ENCODE measurements at places on chromosomes 16 and 17.

GRCh38 chr17:78184351-78184750 lies 2.5 kb downstream of the TK1 start:
- no peak for DNase-seq

GRCh38 chr17:27551701-27552248 lies 79.2 kb upstream of the LGALS9 start:
- no peak for DNase-seq

DNA sequence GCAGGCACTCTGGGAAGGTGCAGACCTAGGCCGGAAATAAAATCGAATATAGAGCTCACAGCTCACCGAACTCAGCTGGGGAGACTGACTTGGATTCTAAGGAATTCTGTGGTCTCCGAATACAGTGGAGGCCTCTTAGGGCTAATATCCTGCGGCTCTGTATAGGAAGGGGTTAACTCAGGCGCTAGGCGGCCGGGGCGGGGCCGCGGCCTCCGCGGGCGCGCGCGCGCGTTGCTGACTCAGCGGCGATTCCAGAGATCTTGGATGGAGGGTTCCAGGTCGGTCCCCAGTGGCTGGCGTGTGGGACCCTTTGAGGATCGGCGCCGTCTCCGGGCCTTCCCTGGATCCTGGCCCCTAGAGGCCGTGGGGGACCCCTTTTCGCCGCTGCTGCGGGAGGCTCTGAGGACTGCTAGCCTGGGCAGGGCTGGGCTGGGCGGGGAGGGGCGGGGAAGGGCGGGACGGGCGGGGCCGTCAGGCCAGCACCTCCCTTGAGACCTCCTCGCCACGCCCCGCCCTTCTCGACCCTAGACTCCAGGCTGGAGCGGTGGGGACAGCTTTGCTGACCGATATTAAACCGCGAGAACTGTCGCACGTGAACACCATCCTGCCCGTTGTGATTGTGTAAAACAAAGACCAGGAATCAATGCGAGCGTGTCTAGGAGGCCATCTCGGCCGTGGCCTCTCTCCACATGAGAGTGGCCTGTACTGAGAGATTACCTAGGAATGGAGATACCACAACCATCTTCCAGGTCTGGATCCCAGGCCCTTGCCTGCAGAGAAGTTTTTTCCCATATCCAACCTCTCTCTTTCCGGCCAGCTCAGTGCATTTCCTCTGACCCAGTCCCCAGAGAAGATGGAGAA lies 1.4 kb upstream of the PLEKHH3 start:
- DNase-seq = peak; percentile 56

DNA sequence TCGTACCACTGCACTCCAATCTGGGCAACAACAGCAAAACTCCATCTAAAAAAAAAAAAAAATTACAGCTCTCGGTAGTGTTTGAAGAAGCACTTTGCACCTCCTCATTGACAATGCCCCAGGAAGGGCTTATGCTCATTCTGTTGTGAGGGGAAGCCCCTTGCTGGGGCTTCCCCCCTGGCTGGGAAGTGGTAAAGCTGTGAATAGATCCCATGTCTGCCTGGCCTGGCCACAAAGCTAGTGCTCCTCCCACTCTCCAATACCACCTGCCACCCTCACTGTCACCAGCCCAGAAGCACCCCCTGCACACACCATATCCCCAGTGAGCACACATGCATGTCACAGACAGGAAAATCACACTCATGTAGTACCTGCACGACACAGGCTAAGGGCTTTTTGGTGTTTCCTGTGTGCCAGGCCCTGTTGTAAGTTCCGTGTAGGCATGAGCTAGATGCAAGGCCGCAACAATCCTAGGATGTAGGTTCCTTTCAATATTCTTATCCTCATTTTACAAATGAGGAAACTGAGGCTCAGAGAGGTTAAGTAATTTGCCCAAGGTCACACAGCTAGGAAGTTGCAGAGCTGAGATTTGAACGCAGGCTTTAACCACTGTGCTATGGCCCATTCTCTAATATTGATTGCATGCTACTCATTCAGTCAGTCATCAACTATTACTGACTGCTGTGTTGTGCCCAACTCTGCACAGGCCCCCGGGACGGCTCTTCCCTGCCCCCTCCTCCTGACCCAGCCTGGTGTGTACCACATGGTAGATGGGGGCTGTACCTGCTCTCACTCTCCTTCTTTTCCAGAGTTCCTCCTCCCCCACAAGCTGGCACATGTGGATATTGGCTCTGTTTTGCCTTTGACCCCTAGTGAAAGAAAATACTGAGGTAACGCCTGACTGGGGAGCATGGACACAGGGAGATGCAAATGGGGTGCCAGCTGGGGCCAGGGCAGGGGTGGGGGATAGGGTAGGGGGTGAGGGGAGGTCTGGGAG lies 11.9 kb upstream of the COL1A1 start:
- no peak for DNase-seq

DNA sequence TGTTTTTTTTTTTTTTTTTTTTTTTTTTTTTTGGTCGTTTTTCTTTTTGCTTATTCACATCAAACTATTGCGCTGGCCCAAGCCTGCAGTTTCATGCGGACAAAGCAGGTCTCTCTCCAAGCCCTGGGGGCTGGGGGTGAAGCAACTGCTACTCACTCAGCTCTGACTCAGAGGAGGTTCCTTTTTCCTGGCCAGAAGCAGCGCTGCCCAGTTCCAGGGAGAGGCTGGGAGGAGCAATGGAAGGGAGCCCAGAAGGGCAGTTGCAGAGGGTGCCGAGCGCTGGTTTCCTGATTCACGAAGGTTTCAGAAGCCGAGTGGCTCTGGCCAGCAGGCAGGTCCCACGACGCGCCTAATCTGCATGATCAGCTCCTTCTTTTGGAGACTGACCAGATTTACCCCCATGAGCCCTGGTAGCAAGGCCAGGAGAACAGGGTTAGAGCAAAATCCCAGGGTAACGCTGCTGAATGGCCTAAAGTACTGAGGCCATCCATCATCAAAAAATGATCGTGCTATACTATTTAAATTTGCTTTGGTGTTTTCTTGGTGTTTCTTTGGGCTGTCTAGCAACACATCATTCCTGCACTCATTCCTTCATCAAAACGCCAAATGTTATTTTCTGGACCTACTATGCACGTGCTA lies 144.7 kb upstream of the SOX9 start:
- no peak for DNase-seq

GRCh38 chr16:3459401-3460090 lies 16.1 kb downstream of the NAA60 start:
- no peak for DNase-seq

GRCh38 chr17:29757788-29758187 lies 135.1 kb upstream of the CORO6 start:
- no peak for DNase-seq

- DNase-seq = no peak
These were observed 24.5 kb downstream of the PIK3R5 start for GRCh38 chr17:8940866-8941471.

GRCh38 chr16:28923652-28924398 lies 1.2 kb downstream of the RABEP2 start:
- DNase-seq = no peak

GRCh38 chr16:85659805-85660511 lies 28.8 kb downstream of the GINS2 start:
- DNase-seq = no peak

DNA sequence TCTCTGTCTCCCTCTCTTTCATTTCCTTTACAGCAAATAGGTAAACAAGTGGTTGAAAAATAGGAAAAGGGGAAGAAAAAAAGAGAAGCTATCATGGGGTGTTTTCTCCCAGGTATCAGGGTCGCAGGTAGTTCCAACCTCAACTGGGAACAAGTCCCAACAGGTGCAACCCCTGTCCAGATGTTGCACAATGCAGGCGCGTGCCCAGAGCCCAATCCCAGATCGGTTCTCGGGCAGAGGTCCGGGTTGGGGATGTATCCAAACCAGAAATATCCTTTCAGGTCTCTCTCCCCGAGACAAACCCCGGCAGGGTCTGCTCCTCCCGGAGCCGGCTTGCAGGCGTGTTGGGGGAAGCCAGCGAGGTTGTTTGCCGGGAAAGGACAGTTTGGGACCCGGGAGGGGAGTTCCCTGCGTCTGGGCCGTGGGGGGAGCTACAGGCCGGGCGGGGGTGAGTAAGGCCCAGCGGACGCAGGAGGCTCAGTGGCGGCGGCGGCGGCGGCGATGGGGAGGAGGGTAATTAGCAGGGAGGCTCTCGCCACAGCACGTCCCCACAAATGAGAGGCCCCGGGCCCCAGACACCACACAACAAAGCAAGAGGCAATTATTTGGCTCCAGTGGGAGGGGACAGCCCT lies 21.2 kb upstream of the SP6 start:
- DNase-seq = no peak

DNA sequence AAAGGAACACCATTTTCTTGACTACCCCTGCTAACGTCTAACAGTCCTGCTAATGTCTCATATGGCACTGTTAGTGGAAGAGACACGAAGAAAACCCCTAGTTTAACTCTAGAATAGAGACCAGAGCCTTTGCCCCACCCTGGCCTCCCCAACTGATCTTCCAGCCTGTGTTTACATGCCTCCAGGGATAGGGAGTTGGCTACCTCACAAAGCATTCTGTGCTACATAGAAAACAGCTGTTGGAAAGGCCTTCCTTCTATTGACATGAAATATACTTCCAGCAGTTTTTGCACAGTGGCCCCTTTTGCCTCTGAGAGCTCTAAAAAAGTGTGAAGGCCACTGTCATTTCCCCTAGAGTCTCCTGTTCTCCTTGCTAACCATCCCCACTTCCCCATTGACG lies 73.1 kb downstream of the ASIC2 start:
- no peak for DNase-seq

DNA sequence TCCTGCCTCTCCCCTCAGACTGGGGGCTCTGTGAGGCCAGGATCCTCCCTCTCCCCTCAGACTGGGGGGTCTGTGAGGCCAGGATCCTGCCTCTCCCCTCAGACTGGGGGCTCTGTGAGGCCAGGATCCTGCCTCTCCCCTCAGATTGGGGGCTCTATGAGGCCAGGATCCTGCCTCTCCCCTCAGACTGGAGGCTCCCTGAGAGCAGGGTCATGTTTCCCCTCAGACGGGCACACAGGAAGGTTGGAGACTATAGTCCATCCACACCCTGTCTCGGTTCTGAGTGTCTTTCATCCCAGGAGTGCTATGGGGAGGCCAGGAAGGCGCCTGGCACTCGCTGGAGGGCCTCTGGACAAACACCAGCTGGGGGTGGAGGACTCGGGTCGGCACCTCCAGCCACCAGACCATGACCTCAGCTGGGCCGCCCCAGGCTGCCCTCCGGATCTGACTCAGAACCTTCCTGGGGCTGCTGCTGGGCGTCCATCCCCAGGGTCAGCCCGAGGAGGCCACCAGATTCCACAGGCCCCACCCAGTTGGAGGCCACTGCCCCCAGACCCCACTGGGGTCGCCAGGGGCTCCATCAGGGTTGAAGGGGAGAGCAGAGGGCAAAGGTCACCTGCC lies 21.9 kb upstream of the DLX4 start:
- no peak for DNase-seq

DNA sequence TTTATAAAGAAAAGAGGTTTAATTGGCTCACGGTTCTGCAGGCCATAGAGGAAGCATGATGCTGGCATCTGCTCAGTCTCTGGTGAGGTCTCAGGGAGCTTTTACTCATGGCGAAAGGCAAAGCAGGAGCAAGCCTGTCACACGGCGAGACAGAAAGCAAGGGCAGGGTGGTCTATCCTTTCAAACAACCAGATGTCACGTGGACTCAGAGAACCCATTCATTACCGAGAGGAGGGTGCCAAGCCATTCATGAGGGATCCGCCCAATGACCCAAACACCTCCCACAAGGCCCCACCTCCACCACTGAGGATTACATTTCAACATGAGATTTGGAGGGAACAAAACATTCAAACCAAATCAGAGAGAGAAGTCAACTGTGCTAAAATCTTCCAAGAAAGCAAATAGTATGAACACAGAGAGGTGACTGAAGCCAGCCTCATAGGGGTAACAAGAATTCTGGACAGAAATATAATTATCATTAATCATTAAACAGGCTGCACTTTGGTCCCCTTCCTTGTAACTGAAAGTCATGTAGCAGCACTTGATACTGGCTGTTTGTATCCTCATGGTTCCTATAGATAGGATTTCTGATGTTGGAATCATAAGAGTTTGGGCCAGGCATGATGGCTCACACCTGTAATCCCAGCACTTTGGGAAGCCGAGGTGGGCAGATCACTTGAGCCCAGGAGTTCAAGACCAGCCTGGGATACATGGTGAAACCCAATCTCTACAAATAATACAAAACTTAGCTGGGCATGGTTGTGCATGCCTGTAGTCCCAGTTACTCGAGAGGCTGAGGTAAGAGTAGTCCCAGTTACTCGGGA lies 52.5 kb upstream of the B4GALNT2 start:
- DNase-seq = no peak

- no peak for DNase-seq
These were observed 23.6 kb upstream of the BPTF start for GRCh38 chr17:67801626-67802175.

DNA sequence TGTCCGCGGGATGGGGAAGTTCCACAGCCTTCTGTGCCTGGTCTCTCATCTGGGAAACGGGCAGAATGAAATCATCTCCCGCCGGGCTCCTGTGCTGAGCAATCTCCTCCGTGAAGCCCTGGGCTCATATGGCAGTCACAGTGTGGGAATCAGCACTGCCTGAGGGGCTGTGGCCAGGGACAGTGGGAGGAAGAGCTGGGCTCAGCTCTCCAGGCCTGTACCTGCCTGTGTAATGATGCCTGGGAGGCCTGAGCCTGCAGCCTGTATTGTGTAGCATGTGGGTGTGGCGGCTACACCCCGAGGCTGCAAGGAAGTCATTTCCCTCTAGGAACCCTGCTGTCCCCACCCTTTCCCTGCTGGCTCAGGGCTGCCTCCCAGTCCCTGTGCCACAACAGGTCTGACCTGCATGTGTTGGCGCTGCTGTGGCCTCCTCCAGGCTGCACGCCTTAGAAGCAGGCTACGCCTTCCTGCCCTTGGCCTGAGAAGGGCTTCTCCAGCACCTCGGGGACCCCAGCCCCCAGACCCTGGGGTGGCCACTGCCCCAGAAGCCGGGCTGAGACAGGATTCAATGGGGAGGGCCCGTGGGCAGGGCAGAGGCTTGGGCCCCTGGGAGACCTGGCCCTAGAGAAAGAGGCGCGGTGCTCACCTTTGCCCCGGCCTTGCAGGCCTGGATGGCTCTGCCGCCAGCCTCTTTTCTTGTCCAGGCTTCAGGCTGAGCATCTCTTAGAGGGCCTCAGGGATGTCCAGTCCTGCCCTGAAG lies 2.1 kb downstream of the ITGB4 start:
- no peak for DNase-seq

- no peak for DNase-seq
These were observed 19.9 kb downstream of the MYH13 start for GRCh38 chr17:10352893-10353292.

GRCh38 chr17:6231886-6232731 lies 161.9 kb downstream of the WSCD1 start:
- no peak for DNase-seq

DNA sequence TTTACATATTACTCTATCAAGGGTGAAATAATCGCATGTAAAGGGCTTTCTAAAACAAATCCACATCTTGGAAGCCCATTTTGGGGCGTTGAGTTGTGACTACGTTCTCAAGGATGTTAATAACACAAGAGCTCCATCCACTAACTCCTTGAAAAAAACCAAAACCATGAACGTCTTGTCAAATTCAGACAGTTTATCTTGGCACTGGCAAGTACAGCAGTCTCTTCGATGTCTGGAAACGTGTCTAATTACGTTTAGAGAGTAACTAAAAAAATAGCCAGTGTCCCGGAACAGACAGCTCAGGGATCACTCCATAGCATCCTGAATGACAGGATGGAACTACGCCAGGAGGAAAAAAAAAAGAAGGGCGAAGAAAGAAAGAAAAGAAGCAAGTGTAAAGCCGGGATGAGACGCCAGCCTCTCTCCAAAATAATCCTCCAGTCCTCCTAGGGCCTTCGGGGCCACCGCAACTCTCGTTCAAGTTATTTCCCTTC lies 954 bp downstream of the MYO1D start:
- DNase-seq = no peak

GRCh38 chr17:16037636-16038035 lies 38.0 kb downstream of the TTC19 start:
- no peak for DNase-seq

Data from stimulated activated CD8-positive, alpha-beta memory T cell treated with anti-CD3 and anti-CD28 coated beads, Interleukin-15, amount 100 ng/mL, for 4 hours (primary cell).